ENCODE measurements at places on chromosomes 1 and 21.

DNA sequence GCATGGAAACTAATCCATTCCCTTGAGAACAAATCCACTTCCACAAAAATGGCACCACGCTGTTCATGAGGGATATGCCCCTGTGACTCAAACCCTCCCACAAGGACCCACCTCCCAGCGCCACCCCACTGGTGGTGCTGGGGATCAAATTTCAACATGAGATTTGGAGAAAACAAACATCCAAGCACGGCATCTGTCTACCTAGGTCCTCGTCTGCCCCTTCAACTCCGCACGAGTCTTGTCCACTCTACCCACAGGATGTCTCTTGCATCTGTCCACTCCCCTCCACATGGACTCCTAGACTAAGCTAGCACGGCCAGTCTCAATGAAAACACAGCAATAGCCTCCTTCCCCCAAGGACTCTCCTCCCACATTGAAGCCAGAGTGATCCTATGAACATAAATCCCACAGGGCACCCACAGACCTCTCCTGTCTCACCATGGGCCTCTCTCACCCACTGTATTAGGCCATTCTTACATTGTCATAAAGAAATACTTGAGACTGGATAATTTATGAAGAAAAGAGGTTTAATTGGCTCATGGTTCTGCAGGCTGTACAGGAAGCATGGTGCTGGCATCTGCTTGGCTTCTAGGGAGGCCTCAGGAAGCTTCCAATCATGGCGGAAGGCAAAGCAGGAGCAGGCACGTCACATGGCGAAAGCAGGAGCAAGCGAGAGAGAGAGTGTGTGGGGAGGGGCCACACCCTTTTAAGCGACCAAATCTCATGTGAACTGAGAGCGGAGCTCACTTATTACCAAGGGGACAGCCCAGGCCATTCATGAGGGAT lies 101.4 kb downstream of the TOMM20 start:
- no peak for DNase-seq

DNA sequence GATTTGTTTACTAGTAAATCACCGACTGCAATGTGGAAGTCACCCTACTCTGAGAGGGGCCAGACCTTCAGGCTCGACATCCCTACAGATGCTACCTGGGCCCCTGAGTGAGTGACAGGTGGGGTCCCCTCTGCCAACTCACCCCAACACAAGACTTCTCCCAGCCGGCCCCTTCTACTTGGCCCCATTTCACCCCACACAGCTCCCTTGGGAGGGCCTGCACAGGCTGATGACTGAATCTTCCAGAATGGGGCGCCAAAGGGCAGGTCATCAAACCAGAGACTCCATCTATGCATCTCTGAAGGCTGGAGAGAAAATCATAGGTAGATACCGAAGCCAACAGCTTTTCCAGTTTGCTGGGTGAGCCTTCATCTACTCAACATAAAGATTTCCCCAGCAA lies 9.4 kb upstream of the S100A8 start:
- DNase-seq = no peak

GRCh38 chr1:158212320-158212719 lies 31.6 kb downstream of the CD1D start:
- no peak for DNase-seq

- no peak for DNase-seq
Measured at GRCh38 chr1:150765296-150765976, at the start of gene CTSS. CTSS (minus strand) TSS chr1:150765778; CDS start chr1:150764763, 1,015 bp downstream.

- no peak for DNase-seq
Measured at GRCh38 chr21:38263493-38263892, 6.7 kb downstream of the KCNJ15 start.

DNA sequence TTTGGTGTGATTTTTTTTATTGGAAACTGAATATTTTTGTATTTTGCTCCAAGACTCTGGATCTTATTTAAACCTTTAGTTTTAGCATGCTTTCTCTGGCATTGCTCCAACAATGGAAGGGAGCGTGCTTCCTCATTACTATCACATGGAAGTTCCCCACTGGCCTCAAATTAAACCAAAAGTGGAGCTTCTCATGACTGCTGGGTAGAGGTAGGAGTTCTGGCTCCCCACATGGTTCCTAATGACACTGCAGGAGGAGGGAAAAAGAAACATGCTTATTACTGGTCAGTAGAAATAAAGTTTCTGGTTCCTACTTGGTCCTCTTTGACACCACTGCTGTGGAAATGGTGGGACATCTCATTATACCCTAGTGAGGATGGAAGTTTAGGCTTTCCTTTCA lies 310.5 kb downstream of the PTGER3 start:
- no peak for DNase-seq

- no peak for DNase-seq
Measured at GRCh38 chr1:201448990-201449389, 20.0 kb downstream of the PHLDA3 start.

- DNase-seq = no peak
Measured at GRCh38 chr1:14262637-14263036, 335.8 kb upstream of the KAZN start.

DNA sequence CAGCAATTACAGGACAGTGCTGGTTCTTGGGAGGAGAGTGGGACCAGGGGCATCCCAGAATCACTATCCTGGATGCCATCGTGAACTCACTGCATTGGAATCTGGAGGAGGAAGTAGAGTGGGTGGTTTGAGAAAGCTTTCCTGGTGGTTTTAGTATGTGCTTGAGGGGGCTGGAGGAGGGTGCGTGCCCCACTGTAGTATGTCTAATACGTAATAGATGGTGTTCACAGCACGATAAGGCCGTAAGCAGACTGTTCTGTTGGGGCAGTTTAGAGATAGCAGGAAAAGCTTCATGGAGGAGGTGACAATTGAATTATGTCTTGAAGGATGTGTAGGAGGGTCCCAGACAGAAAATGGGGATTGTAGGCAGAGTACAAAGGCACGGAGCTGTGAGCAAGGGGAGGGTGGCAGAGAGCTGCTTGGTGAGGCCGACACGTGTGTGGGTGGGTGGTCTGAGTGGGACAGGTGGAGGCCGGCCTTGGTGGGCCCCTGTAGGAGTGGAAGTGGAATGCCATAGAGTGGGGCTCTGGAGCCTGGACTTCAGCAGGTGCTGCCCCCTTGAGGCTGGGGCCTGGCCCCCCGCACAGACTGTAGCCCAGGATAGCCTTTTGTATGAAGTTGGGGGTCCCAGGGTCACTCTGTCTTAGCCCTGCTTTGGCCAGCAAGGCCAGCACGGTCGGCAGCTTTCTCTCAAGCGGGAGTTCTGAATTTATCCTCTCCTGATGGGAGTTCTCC lies 37.0 kb downstream of the IL6R start:
- DNase-seq = no peak

DNA sequence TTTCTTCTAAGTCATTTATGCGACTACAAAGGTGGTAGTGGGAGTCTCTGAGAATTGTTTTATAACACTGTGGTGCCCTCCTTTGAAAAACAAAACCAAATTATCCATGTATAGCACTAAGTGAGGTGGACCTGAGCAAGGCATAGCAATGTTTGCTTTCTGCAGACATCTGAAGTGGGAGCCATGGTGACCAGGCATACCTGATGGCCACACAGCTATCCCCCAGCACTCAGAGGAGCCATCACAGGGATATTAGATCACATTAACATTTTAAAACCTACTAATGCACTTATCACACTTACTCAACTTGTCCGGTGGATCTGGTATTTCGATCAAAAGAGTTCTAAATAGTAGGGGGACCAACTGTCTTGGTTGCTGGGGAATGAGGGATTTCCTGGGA lies 24.8 kb upstream of the AVPR1B start:
- no peak for DNase-seq

- DNase-seq = no peak
Measured at GRCh38 chr1:171798765-171799164, 17.3 kb downstream of the METTL13 start.

DNA sequence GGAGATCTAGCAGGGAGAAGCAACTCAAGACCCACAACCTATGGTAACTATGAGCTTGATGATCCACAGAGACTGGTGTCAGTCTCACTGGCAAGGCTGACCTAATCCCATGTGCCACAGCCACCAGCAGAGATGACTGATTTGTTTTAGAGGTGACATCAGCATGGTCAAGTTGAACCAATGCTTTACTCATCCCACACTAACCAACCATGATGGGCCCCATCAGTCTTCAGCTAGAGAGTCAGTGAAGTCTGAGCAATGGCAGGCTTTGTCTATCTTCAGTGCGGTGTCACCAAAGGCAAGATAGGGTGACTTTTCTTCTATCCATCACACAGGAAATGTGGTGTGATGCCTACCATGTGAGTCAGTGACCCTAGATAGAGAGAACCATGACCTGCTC lies 1470.7 kb downstream of the NCAM2 start:
- no peak for DNase-seq

GRCh38 chr1:219542828-219543518 lies 69.9 kb downstream of the ZC3H11B start:
- DNase-seq = no peak

DNA sequence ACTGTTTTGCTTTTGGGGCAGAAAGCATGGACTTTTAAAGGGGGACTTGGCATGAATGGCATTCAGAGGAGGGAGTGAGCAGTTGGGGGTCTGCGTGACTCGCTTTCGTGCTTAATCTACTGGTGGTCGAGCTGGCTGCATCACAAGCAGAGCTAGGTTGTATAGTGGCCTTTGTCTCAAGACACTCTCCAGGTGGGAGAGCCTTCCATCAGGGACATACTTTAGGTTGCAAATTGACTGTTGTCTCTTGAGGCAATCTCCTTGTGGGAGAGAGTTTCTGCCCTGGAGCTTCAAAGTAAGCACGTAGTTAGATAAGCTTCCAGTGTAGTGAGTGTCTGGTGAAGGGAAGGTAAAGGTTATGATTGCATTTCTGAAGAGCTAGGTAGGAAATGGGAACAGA lies 93.9 kb downstream of the C1orf21 start:
- no peak for DNase-seq

DNA sequence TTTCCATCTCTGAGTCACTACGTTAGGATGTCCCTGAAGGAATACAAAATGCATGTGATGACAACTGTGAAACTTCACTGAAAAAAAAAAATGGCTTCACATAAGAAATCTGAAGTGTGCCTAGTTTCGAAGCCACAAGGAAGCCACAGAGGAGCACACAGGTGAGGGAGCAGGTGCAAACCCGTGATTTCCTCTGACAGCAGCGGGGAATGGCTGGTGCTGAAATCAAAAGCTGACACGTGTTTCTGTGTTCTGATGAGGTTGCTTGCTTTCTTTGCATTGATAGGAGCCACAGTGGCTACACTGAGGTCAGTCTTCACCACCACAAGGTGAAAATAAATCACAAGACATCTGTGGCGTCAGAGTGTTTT lies 105.7 kb upstream of the TLR5 start:
- no peak for DNase-seq

- no peak for DNase-seq
Measured at GRCh38 chr21:27690426-27690825, 723.5 kb upstream of the ADAMTS5 start.

GRCh38 chr1:196403803-196404690 lies 204.2 kb downstream of the KCNT2 start:
- DNase-seq = no peak

Measured in stimulated activated CD8-positive, alpha-beta memory T cell treated with anti-CD3 and anti-CD28 coated beads, Interleukin-7, amount 100 ng/mL, for 24 hours (primary cell).